SHP77 (cell line): ENCODE measurements at places on chromosomes 3 and 15.

DNA sequence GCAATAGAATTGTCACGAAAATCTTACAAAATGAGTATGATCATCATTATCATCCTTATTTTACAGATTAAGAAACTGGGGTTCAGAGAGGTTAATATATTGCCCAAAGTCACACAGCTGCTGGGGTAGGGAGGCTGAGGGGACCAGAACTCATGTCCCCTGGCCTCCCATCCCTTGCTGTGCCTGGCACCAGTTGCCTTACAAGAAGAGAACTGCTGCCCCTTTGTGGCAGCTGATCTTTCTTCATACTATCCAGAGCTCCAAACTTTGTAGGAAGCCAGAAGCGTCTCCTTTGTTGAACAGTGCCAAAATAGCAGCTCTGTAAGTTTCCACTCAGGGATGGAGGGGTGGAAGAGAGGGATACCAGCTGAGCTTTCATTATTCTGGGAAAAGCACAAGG is 236.8 kb upstream of the TBC1D5 start:
- DNase-seq, result no peak

GRCh38 chr15:58247855-58248842 is 110.0 kb downstream of the AQP9 start:
- DNase-seq, result no peak

DNA sequence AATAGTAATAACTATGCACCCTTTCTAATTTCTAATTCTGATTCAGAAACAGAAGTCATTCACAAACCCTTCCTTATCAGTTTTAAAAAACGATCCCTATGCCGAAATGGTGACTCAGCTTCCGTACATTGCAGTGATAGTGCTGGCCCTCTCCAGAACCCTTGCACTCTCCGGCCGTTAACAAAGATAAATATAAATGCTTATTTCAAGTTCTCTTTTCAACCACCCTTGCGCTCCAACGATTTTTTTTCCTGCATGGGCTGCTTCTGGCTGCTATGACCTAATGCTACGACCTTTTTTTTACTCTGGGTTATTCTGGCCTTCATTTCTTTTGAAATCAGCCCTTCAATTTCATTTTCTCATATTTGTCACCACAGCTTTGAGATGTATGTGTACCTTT is 646.2 kb downstream of the NTRK3 start:
- DNase-seq, result no peak

GRCh38 chr3:183975981-183976662 is 41.6 kb downstream of the ABCC5 start:
- DNase-seq, result no peak

DNA sequence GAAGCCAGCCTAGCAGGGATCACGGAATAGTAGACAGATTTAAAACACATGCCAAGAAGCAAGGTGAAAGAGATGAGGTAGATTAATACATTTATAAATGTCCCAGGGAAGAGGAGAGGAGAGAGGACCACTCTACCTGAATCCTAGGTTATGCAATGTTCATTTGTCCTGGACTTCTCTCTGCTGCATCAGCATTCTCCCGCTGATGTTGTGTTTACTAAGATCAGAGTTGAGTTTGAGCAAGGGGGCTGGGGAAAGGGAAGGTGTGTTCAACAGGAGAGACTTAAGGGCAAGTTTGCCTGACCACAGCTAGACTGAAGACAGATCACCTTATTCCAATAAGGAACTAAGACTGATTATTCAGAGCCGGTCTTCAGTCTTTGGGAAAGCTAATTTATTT is 1.1 kb upstream of the KPNA1 start:
- DNase-seq, result no peak

DNA sequence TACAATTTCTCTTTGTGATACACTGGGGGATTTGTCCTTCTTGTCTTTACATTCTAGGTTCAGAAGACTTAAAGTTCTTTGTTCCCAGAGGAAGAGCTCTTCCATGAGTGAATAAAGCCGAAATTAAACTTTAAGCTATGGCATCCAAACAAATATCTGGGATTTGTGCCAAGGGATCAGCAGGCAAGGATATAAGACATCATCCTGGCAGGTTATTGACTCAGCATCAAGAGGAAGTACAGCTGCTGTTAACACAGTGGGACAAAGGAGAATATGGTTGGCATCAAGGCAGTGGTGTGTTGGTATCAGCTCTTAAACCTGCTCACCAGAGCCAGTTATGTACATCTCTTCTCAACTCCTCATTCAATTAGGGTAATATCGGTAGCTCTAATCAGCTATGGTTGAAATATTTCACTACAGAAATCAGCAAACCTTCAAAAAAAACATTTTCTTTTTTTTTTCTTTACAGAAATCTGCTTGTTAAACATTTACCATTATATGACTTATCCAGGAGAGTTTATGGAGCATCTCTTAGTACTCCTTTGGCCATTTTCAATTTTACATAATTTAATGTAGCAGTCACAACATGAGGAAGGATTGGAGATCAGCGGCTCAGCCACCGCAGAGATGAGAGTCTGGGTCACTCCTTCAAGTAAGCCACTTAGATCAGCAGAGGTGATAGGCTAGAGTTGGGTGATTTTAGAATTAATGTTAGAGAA is 1198.6 kb upstream of the EPHA6 start:
- peak; percentile 45 for DNase-seq

GRCh38 chr3:26256224-26256623 is 366.3 kb upstream of the LRRC3B start:
- no peak for DNase-seq

DNA sequence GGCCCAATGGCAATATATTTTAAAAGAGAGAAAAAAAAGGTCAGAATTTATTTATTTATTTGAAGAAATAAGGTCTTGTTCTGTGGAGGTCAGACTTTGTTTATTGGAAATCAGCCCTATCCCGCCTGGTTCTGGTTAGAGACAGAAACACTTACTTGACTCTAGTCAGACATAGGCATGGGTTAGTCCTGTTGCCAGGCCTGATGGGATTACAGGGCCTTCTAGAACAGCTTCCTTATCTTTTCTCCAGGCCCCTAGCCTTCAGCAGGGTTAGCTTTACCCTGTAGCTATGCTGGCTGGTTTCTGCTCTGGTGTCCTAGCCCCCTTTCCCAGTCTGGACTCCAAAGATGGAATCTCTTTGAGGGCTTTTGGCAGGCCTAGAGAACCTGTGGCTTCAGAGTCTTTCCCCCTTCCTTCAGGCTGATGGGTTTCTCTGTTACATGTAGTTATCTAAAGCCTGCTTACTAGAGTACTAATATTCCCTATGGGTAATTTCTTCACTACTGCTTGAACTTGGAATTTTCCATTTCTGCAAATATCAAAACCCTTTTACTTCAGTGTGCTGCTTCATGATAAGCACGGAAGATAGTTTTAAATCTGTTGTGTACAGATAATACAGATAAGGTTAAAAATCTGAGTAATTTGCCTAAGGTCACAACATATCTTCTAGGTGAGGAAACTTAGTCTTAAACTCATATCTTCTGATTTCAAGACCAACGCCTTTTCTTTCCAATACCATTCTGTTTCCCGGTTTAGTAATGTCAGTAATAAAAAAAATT is 10.6 kb downstream of the IREB2 start:
- no peak for DNase-seq

GRCh38 chr15:79702621-79703020 is 194.2 kb downstream of the MTHFS start:
- no peak for DNase-seq

- no peak for DNase-seq
Observed at GRCh38 chr15:31975830-31976229, 54.5 kb upstream of the CHRNA7 start.

DNA sequence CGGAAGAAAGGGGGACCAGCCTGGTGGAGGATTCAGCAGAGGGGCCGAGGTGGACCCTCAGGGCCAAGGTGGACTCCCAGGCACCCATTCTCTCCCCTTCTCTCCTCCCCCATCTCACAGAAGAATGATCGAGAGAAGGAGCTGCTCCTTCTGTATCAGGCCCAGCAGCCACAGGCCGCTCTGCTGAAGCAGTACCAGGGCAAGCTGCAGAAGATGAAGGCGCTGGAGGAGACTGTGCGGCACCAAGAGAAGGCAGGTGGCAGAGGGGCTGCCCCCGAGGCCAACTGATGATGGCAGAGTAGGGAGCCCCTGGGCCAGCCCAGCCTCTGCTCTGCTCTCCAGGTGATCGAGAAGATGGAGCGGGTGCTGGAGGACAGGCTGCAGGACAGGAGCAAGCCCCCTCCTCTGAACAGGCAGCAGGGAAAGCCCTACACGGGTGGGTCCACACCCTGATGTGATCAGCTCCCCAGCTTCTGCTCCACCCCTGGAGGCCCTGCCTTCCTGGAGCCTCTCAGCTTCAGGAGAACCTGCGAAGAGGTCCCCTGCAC is 36.5 kb downstream of the CYP11A1 start:
- DNase-seq, result no peak

DNA sequence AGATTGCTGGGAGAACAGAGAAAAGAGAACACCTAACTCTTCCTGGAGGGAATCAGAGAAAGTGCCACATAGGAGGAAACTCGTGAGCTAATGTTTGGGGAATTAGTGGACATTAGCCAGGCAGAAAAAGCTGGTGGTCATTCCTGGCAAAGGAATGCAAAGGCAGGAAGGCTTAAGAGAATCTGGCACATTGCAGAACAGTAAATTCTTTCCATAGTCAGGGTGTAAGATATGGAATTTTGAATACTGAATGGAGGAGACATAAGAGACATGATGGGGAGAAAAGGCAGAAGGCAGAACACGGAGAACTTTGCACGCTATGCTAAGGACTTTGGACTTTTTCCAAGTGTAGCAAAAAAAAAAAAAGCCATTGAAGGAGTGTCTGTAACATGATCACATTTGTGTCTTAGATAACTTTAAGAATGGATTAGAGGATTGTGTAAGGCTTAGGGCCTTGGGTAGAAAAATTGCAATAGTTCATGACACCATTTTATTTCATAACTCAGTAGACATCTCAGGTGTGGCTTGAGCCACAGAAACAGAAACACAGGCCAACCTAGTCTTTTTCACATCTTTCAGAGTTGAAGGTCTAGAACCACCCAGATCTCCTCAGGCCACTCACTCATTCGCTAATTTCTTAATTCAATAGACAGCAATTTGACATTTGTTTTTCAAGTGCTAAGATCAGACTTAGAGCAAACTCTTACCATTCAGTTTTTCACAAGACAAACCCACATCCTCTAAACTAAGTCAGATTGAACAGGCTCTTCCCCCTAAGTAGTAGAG is 31.2 kb upstream of the CCDC80 start:
- no peak for DNase-seq

DNA sequence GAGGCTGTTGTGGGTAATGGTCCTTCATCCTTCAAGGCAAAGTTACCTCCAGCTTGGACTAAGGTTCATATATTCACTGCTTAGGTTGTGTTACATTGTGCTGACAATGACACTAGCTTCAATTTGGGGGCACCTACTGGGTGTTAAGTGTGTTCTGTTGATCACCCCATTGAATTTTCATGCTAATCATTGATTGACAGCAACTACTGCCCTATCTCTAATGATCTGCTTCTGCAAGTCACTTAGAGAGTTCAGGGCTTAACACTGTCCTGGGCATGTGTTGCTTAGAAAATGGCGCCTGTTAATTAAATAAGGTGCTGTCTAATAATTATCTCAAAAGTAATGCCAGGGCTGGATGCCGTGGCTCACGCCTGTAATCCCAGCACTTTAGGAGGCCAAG is 3.4 kb downstream of the FLNB start:
- no peak for DNase-seq

- no peak for DNase-seq
Observed at GRCh38 chr15:85333132-85333831, 47.1 kb upstream of the AKAP13 start.

- no peak for DNase-seq
Observed at GRCh38 chr3:37330466-37330865, 156.1 kb upstream of the LRRFIP2 start.

DNA sequence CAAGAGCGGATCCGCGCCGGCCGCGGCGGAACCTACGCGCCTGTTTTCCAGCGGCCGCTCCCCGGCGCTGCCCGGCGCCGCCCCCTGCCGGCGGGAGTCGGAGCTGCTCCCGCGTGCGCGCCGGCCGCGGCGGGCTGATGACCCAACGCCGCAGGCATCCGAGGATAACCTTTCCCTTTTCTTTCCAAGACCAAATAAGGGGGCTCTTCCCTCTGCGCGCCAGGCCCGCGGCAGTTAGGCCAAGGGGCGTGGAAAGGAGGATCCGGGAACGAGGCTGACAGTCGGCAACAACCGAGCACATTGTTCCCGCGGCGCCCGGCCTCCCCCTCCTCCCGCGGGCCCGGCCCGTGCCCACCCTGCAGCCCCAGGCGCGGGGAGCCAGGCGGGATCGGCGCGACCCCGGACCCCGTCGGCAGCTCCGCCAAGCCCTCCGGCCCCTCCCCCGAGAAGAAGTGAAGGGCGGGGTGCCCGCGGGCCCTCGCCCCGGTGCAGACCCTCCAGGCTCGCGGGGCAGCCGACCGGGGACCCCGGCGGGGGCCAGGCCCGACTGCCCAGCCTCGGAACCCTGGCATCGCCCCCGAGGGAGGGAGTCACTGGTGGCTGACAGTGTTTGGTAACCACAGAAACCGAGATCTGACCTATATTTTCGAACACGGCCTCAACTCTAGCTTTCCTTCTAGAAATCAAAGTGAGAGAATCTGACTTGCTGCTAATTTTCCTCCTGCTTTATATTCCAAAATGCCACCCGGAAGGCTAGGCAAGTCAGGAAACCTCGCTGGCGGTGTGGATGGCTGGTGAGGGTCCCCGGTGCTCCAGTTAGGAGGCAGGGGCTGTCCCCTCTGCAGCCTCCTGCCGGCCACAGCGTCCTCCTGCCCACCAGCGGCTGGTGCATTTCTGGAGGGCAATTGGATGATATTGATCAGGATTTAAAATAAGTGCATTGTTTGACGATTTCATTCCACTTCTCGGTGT is 45.6 kb upstream of the SYNM start:
- DNase-seq, result no peak

DNA sequence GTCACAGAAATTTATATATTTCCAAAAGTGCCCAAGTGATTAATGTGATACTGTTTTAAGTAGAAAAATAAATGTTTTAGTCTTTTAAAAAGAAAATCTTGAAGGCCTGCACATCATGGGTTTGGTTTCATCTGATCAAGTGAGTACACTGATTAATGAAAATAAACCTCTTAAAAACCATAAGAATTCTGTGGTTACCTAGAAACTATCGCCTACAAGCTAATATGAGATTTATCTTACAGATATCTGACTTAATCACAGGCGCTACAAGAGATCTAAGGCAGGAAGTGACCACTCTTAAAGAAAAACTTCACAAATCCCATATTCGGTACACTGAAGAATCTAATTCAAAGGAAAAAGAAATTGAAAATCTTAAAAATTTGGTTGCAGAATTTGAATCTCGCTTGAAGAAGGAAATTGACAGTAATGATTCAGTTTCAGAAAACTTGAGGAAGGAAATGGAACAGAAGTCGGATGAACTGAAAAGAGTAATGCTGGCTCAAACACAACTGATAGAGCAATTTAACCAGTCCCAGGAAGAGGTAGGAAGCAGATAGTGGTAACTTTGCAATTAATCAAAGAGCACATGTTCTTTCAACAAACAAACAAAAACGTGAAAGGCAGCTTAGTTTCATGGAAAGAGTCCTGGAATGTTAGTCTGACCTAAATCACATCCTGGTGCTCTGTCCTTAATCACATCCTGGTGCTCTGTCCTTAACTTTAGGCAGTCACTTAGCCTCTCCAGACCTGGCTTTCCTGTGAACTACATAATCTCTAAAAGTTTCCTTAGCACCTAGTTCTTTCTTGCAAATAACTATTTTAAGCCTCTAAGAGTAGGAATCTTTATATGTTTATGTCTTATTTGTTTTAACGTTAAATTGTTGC is 131.8 kb downstream of the CCNL1 start:
- DNase-seq, result no peak
